ENCODE measurements at places on chromosomes 11 and 22.

GRCh38 chr11:63763496-63764339, 4.9 kb downstream of the ZFTA start:
- no peak for DNase-seq

DNA sequence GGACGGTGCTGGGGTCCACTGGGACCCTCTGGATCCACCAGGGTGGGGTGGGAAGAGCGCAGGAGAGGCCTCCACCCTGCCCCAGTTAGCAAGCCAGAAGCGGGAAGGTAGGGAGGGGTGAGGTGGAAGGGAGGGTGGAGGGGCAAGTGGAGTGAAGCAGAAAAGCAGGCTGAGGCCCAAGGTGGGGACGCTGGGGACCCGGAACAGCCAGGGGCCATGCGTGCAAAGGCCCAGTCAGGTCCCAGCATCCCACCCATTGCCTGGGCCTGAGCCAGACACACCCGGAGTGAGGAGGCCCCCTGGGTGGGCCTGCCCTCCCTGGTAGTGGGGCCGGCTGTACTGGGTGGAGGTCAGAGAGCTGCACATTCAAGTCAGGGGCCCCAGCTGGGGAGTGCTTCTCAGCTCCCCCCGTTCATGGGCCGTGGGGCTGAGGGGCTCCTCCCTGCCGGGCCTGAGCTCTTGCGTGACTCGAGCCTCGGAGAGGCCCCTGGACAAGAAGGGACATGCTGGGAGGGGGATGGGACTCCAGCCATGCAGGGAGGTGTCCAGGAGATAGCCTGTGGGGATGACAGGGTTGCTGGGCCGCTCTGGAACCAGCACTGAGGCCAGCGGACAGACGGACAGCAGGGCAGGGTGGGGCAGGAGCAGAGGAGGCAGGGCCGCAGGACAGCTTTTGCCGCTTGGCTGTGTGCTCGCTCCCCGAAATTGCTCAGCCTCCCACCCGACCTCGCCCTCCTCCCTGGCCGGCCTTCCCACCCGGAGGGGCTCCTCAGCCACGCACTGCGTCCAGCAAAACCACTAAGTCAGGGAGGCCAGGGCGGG, 7.7 kb downstream of the TNNT3 start:
- DNase-seq, result no peak

GRCh38 chr22:48890693-48891554, 936.7 kb downstream of the BRD1 start:
- DNase-seq, result no peak

- DNase-seq, result no peak
Measured at GRCh38 chr11:92384802-92385201, 160.2 kb downstream of the FAT3 start.

DNA sequence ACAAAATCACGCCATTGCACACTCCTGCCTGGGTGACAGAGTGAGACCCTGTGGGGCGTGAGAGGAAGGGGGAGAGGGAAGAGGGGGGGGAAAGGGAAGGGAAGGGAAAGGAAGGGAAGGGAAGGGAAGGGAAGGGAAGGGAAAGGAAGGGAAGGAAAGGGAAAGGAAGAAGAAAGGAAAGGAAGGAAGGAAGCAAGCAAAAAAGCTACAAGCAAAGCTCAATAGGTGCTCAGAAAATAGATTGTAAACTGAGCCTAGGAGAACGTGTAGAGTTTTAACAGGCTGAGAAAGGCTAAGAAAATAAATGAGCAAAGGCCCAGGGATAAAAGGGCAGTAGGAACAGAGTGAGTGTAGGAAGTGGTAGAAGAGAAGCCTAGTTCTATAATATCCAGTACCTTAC, 30.8 kb upstream of the GDPD4 start:
- no peak for DNase-seq

DNA sequence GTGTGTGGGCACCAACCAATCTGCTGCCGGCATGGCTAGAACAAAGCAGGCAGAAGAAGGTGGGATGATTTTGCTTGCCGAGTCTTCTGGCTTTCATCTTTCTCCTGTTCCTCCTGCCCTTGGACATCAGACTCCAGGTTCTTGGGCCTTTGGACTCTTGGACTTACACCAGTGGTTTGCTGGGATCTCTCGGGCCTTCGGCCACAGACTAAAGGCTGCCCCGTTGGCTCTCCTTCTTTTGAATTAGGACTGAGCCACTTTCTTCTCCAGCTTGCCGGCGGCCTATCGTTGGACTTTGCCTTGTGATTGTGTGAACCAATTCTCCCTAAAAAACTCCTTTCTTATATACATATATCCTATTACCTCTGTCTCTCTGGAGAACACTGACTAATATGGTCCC, 128.1 kb upstream of the TEAD1 start:
- DNase-seq, result no peak

- no peak for DNase-seq
Measured at GRCh38 chr22:43276321-43276720, 66.9 kb downstream of the SCUBE1 start.

- no peak for DNase-seq
Measured at GRCh38 chr11:132540581-132540980, 991.7 kb downstream of the OPCML start.

DNA sequence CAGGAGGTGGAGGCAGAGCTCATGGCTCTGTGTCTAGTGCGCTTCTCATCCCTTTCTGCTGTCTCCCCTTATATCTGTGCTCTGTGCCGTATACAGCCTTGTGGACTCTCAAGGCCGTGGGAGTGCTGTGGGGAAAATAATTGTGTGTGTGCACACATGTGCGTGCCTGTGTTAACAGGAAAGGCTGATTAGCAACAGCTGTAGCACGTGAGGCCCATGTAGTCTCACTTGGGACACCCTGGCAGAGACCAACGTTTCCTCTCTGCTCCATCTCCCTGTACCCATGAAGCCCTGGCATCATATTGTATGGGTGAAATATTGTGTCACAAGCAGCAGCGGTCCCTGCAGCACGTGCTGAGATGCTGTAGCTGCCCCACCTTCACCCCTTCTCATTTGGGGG, 109.3 kb downstream of the LRRC32 start:
- no peak for DNase-seq

DNA sequence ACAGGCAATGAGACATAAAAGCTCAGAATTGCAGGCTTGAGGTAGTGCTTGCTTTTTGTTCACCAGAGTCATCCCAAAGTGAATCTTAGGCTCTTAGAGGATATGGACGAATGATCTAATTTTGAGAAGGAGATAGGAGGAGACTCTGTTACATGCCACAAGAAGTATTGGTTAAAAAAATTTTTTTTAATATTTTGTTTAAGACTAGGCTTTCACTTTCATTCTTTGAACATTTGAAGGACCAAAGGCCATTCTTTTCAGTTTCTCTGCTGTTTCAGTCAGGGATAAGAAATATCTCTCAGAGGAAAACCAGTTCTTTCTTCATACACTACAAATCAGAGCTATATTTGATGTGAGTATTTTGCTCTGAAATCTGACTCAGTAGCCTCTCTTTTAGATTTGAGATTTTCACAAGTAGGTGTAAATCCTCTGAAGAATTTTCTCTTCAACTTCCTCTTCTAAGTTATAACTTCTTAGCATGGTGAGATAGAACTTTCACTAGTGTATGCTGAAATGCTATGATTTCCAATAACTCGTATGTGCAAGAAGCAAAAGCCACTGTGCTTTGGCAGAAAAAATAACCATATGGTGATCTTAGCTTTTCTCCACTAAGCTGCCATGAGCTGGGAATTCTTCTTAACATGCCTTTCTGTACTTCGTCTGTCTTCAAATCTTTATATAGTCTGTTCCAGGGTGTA, 24.1 kb upstream of the FAM181B start:
- DNase-seq, result no peak

- no peak for DNase-seq
Measured at GRCh38 chr11:18392434-18393321, 1.7 kb upstream of the LDHA start.

DNA sequence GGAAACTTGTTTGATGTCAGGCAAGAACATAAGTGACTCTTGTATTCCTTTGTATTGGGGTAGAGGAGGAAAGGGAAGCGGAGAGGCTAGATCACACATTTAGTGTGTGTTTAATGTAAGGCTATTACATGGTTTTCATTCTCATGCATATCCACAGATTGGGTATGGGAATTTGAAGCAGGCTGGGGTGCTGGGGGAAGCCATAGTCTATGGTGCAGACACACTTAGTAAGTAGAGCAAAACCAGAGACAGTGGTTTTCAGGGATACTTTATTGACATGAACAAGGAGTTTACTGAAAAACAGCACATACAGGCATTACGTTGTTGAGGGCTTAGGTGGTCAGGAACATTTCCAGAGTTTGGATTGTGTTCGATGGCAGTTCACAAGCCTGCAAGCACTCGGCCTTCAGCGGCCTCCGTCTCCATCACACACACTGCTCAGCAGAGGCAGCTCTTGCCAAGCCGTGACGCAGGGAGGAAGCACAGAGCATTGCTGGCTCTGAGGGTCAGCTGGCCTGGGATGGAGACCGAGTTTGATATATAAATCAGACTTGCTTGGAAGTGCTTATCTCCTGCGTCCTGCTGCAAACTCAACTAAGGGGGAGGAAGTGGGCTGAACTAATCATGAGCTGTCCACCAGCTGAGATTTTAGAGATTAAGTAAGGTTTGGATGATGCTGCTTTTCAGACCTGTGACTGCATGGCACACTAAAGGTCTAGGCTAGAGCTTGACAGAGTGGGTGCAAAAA, 25.3 kb downstream of the SCN3B start:
- DNase-seq, result peak; percentile 84

DNA sequence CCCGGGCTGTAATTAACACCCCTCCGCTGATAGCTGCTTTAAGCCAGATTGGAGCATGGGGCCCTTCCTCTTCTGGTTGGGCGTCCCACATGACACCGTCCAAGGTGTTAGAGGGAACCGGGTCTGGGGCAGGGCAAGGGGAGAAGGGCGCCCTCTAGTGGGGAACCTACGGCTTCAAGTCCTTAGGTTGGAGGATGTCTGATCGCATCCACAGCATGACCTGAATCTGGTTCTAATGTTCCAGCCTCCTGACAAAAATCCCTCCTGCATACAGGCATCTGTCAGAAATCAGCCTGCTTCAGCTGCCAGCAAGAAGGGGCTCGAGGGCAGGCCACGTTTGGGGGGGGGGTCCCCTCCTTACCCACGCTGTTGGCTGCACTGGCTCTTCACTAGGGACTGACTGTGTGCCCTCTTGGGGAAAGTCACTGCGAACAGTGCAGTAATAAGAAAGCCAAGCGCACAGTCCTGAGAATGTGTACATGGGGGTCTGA, 94.2 kb upstream of the TBCEL start:
- DNase-seq, result peak; percentile 26

- DNase-seq, result peak; percentile 72
Measured at GRCh38 chr22:46739094-46739870, 1.2 kb upstream of the CERK start.

GRCh38 chr11:60349990-60350389, 22.9 kb downstream of the MS4A6E start:
- DNase-seq, result no peak

DNA sequence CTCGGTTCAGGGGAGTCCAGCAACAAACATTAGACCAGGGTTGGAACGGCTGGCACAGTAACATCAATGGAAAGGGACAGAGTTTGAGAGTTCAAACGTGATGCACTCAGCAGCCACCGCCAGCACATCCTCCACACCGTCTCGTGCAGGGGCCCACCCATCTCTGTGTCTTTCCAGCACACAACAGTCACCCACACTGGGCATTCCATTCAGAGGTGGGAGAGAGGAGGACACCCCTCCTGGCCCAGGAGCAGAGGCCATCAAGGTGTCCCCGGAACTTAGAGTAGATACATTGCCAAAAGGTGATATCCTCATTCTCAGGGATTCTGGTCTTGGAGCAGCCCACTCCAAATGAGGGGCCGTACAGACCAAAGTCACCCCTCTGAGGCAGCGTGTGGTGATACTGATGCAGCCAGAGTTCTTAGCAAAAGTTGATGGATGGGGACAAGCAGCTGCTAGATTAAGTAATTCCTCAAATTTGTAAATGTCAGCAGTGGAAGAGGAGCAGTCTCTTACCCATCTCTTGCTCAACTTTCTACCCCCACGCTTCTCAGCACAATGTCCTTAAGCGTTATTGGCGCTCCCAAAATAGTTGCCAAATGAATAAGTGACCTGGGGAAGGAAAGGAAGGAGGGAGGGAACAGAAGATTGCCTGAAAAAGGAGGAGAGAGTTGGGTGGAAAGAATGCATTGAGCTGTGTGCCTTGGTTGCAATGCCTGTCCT, 5.5 kb downstream of the SNAP29 start:
- no peak for DNase-seq

DNA sequence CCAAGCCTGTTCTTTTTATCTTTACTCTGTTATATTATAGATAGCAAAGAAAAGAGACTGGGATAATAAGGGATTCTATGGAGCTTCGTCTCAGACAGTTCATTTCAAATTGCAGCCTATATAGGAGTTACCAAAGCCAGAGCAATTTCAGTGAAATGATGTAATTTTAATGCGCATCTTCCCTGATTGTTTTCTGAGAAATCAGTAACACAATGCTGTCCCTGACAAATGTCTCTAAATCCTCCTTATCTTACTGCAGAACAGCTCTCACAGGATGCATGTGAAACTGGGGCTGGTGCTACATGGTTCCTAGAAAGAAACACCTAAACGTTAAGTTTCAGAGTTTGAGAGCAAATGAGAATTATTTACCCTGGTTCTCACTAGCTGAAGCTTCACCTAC, 467.9 kb upstream of the ANO3 start:
- DNase-seq, result no peak
